NCI-H2029 treated with DMSO at 0.1 percent for 48 hours (cell line): ENCODE measurements at places on chromosomes 1 and 21.

- no peak for DNase-seq
These were observed 277.8 kb downstream of the LTN1 start for GRCh38 chr21:28714777-28715464.

DNA sequence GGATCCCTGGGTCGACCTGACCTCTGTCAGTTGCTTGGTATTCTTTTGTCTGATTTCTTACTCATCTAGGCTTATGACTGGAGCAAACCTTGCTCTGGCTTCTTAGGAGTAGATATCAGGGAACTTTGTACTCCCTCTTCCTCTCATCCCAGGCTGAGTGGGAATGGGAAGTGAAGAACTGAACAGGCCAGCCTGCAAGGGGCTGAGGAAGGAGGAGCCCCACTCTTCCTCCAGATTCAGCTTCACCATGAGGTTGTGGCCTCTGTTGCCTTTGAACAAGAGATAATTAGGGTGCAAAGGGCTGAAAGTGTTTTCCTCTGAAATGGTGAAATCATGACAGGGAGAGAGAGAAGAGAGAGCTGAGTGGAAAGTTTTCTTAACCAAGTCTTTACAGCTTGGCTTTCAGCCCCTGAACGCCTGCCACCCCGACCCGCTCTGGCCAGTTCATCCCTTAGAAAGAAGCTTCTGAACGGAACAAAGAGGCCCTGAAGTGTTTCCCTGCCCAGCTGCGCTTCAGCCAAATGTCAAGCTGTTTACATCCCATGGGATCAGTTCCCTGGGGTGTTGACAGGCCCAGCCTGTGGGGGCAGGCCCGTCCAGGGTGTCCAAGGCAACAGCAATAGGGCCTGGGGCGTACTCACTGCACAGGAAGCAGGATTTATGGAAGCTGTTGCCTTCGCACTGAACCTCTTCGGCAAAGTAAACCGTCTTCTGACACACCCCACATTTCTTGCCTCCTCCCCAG, 11.2 kb downstream of the CSRP1 start:
- DNase-seq, result no peak

DNA sequence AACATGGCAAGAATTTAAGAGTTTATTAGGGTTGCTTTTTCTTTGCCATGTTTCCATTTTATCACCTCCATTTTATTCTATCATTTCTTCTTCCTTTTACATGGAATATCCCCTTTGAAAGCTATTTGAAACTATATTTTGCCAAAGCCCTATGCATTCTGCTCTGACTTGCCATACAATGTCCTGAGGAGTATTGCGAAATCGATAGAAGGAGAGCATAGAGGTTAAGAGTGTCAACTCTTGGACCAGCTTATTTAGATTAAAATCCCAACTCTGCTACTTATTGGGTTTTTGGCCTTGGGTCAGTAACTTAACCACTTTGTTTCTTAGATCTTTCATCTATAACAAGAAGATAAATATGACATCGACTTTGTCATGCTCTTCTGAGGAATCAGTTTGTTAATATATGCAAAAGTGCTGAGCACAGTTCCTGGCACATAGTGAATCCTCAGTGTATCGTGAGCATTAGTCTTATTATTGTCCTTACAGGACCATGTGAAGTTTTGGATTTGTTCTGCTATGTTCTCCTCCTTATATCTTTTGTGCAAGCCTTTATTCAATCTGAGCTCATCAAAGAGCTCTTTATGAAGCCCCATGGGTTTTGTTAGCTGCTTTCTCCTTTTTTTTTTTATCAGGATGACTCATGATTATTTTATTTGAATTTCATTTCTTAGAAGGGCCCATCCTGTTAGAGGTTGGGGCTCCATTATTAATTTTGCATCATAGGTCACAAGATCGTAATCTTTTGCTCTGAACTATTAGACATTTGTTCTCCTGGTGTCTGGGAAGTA, 17.6 kb downstream of the ACKR1 start:
- no peak for DNase-seq

GRCh38 chr1:232329103-232329813, 300.7 kb downstream of the SIPA1L2 start:
- no peak for DNase-seq

DNA sequence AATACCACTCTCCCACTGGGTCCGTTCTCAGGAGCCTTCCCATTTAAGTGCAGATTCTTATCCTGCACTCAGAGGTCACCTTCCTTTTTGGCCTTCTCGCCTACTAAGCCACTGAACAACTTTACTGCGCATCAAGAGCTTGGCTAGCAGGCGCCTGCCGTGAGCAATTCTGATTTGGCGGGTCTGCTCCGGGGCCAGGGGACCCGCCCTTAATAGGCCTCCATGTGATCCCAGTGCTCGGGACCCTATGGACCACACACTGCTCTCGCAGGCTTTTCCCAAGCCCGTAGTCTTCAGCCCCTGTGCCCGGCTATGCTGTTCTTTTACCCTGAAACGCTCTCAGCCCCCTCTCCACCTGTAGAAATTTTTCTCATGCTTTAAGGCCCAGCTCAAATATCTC, 45.1 kb downstream of the BCL9 start:
- DNase-seq, result no peak

GRCh38 chr1:79899914-79900313, 893.4 kb upstream of the ADGRL4 start:
- DNase-seq, result no peak

- no peak for DNase-seq
These were observed 128.6 kb downstream of the PRDM2 start for GRCh38 chr1:13828454-13829151.

- DNase-seq, result no peak
These were observed 781 bp upstream of the METTL13 start for GRCh38 chr1:171780583-171781175.

DNA sequence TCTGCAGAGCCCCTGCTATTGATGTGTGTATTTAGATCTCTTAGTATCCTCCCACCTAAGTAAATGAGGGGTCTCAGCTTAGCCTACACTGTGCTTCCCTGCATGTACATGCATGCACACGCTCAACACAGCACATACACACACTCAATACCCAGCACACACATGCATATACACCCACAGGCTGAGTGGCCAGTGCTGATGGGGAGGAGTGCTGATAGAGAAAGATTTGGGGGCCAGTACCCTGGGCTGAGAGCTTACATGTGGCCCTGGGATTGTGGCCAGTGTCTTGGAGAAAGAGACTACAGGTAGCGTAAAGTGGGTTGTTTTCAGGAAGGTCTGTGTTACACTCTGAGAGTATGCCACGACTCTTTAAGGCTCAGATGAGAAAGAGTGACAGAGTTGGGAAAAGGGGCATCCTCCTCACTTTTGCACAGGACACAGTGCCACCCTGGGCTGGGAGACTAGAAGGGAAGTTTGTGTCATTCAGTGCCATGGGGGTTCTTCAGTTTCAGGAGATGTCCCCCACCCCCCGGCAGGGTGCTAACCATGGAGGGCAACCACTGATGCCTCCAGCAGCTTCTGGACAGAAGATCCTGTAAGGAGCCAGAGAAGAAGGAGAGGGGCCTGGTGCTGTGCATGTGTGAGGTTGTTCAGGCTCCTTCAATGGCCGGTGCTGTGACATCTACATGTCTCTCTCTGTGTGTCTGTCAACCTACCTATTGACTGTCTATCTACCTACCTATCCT, 166.8 kb downstream of the RHOU start:
- DNase-seq, result no peak

DNA sequence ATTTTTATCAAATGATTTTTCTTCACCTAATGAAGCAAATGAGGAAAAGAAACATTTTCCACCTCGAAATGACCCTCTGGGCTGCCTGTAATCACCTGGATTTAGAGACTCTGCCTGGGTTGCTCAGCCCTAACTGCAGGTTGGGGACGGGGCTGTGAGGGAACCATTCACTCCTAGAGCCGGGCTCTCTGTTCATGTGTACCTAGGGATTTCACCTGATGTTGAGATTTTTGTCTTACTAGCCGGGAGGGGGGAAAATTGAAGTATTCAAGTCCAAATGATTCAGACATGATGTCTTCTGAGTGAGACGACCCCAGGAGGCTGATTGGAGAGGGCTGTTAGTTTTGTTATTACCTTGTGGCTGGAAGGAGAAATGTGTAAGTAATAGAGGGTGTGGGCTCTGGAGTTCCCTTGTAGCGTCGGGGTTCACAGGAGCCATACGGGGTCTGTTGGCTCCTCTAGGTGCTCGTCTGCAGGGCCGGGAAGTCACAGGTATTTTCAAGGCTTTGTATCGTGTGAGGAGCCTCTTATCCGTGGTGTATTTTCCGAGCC, 42.3 kb upstream of the PWP2 start:
- DNase-seq, result no peak

GRCh38 chr1:178310685-178311105, 186.1 kb downstream of the CLEC20A start:
- no peak for DNase-seq

GRCh38 chr1:113140588-113141446, 67.8 kb downstream of the LRIG2 start:
- DNase-seq, result peak; percentile 4

DNA sequence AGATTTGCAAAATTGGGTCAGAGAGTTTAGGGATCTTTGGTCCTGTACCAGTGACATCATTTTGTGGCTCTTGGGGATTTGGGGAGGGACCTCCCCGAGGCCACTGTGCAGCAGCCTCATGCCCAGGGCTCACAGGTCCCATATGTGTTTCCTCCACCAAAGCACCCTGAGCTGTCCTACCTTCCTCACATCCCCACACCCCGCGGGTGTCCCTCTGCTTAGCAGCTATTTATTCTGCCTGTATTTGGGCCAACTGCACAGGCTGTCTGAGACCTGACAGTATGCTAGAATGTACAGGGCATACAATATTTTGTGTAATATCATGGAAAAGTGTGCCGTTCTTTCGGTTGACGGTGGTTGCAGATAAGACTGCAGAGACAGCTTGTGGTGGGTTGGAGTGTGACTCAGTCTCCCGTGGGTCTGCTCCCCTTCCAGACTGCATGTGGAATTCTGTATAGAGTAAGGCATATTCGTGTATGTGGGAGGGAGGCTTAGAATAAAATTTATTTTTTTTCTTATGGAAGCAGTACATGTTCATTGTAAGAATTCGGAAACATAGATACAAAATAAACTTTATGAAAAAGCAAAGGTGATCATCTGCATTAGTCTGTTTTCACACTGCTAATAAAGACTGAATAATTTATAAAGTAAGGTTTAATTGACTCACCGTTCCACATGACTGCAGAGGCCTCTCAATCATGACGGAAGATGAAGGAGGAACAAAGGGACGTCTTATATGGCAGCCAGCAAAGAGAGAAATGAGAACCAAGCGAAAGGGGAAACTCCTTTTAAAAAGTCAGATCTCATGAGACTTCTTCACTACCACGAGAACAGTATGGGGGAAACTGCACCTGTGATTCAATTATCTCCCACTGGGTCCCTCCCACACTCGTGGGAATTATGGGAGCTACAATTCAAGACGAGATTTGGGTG, 84.4 kb downstream of the ADARB1 start:
- DNase-seq, result no peak

DNA sequence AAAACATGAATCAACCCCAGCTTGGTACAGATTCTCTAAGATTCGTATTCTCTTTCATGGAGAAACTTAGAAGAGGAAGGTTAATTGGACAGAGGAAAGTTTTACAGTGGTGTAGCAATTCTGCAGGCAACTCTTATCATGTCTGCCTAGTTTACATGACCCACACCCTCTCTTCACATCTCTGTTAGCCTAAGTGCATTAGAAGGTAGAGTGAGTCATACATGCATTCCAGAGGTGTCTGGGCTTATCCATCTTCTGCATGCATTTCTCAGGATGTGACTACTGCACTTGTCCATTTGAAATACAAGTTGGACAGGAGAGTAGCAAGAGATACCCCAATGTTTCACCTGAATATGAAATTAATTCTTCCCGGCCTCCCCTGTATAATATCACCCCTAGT, 578.4 kb upstream of the NCAM2 start:
- no peak for DNase-seq

DNA sequence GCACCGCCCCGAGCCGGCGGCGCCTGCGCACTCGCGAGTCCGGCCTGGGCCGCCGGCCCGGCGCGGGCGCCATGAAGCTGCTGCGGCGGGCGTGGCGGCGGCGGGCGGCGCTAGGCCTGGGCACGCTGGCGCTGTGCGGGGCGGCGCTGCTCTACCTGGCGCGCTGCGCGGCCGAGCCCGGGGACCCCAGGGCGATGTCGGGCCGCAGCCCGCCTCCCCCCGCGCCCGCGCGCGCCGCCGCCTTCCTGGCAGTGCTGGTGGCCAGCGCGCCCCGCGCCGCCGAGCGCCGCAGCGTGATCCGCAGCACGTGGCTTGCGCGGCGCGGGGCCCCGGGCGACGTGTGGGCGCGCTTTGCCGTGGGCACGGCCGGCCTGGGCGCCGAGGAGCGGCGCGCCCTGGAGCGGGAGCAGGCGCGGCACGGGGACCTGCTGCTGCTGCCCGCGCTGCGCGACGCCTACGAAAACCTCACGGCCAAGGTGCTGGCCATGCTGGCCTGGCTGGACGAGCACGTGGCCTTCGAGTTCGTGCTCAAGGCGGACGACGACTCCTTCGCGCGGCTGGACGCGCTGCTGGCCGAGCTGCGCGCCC, at the start of gene B3GALT6:
Gene B3GALT6 (plus strand): TSS at position 30 of the 588 bp plus-strand sequence. CDS start 42 bp downstream, at position 72.
- DNase-seq, result no peak

GRCh38 chr1:208172423-208173145, 71.6 kb downstream of the PLXNA2 start:
- no peak for DNase-seq

DNA sequence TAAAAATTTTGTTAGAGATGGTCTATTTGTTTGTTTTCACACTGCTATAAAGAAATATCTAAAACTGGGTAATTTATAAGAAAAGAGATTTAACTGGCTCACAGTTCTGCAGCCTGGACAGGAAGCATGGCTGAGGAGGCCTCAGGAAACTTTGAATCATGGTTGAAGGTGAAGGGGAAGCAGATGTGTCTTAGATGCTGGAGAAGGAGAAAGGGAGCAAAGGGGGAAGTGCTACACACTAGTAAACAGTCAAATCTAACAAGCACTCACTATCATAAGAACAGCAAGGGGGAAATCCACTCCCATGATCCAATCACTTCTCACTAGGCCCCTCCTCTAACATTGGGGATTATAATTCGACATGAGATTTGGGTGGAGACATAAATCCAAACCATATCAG, 76.8 kb upstream of the COL24A1 start:
- DNase-seq, result no peak
